Camera-type eye (tissue), 1 donor: ENCODE measurements at places on chromosomes 12 and 14. TPM values are rescaled to one million over a fixed set of nuclear protein-coding genes. Genes with fewer than 3 reads are reported as not detected.

TAS2R50 gene
- 17.0 TPM for total RNA-seq

GALNT4 gene
- total RNA-seq, result 10.3 TPM

LGALS3 gene
- total RNA-seq, result 86.0 TPM

CEP290 gene
- 67.4 TPM for total RNA-seq

IFI27L1 gene
- total RNA-seq, result 11.9 TPM
